ENCODE measurements at places on chromosomes 6 and 20.

GRCh38 chr6:139988685-139989084 is 614.2 kb upstream of the CITED2 start:
- no peak for DNase-seq

DNA sequence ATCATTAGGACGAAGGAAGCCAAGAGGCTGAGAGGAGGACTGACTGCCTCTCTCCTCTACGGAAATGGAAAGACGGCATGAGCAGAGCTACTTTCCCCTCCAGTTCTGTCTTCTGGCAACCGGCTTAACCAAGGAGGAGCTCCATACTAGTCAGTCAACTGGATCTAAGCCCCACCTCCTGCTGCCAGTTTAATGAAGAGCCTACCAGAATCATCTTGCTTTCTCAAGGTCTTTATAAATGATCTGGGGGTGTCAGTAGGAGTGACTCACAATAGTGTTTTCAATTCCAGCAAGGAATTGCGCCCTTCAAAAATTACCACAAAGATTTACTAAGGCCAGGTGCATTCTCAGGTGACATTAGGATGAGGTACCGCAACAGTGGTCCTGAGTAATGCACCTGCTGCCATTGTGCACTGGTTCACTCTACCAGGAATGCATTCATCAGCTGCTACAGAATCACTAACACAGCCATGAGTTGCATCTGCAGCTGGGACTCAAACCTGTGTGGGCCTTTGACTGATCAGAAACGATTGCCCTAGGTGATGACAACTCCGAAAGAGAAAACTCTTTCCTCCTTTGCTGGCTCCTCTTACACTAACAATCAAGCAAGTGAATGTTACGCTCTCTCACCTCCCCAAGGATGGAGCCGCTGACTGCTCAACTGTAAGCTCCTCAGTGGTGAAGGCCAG is 2.8 kb downstream of the UQCC2 start:
- no peak for DNase-seq

GRCh38 chr20:58659841-58660240 is 8.8 kb downstream of the STX16 start:
- no peak for DNase-seq

GRCh38 chr6:156957931-156958547 is 180.9 kb downstream of the ARID1B start:
- DNase-seq: no peak

DNA sequence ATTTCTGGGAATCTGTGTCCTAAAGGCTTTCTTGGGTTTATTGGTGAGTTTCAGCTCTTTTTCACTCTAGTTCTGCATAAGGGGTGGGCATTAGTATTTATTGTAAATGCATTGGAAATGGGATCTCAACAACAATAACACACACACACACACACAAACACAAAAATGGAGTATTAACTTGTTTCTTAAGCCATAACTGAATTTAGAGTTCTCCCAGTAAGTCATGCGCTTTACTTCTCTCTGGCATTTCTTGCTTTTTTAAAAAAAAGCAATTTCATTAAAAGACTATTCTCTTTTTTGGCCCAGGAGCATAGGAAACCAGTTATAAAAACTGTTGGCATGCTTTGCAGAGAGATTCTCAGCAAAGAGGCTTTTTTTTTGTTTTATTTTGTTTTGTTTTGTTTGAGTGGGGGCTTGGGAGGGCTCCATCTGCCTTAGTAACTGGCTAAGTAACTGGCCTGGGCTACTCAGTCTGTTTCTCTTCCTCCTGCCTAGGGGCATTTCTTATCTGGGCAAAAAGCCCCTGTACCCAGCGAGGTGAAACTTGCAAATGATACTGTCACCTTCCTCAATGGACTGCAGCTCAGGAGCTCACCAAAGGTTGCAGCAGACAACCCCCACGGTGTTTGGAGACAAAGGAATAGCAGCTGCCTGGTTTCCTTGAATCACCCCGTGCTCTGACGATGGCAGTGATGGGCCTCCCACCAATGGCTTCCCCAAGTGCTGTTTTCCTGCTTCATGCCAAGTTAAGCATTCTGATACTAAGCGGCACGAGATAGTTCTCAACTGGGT is 128.5 kb downstream of the BCAS1 start:
- no peak for DNase-seq

DNA sequence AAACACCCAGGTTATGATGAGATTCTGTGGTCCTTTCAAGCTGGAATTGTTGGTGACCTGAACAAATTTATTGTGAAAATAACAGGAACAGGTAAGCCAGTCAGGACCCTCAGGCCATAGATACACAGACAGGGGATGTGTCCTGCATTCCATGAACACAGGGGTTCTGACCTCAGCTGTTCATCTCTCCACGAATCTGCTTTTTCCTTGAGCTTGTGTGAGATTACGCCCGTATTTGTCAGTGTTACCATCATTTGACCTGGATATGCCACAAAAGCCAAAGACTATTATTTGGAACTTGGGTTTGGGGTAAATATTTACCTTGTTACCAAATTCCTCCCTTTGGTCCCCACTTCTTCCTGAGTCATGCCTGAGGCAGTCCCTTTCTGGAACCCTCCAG is 288.9 kb downstream of the PREX1 start:
- DNase-seq: no peak

DNA sequence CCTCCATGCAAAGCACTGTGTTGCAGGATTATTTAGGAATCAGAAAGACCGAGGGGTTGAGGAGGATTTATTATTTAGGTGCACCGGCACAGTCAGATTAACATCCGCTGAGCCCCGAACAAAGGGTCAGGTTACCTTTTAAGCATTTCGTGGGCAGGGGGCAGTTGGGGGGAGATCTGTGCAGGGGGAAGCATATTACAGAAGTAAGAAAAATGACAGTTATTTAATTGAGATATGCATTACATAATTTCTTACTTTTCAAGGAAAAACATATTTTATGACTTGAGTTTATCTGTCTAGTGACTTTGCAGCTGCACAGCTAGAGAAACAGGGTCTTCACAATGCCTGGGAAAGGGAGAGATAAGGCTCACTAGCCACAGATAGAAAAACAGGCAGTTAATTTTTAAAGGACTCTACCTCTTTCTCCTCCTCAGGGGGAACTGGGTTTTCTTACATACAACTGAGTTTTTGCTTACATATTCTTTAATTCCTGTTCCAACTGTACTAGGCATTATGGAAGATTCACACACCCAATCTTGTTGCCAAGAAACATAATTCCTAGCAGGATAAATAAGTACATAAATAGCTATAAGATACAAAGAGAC is 1.7 kb upstream of the HINT3 start:
- DNase-seq: no peak

DNA sequence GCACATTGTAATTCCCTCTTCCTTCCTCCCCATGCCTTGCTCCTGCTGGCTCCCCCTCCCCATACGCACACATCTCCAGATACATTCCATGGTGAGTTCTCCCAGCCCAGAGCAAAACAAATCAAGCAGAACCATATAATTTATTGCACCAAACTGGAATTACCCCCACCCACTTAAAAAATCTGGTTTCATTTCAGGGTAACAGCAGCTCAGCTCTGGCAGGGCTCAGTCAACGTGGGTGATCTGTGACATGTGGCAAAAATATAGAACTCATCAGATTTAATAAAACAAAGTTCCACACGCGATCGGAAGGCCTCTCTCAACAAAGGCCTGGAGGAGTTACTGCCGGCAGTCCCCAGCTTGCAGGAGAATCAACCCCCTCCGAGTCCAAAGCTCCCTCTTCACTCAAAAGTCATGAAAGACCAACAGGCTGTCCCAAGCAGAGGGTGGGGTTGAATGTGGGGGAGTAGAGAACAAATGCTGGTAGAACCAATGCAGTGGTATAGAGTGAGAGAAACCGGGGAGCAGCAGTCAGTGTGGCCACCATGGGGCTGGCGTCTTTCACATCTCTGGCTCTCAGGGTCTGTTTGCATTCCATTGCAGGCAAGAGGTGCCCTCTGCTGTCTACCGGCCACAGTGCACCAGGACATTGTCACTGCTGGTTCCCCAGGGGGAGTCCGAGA is 323.3 kb upstream of the NT5E start:
- DNase-seq: peak; percentile 92

DNA sequence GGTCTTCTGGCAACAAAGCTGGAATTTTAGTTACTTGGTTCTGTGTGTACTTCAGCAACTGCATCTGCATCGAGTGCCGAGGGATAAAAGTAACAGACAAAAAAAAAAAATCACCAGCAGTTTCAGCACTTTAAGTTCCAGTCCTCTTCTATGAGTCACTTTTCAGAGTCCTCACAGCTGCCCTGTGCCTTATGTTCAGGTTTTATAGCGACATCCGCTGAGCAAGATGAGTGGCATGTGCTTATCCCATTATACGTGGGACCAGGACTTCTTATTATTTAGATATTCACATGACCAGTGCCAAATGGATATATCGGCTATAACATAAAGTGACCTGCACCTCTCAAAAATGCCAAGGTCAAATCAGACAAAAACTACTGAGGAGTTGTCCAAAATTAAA is 242.9 kb downstream of the FOXA2 start:
- DNase-seq: no peak

DNA sequence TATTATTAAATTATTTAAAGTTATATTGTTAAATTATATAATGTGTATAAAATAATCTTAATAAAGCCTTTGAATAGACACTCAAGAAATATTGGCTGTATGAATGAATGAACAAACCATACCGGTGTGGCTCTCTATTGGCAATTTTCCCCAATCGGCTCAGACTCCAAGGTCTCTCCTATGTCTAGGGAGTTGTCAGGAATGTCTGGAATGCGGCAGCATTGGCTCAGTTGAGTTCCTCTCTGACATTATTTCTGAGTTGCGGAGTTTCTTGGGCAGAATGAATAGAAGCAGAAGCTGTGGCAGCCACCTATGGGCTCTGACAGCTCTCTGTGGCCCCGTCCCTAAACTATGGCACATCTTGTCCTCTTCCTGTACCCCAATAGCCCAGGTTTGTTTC is 111.0 kb downstream of the SOBP start:
- no peak for DNase-seq

GRCh38 chr6:20700375-20700774 is 166.1 kb downstream of the CDKAL1 start:
- DNase-seq: no peak

DNA sequence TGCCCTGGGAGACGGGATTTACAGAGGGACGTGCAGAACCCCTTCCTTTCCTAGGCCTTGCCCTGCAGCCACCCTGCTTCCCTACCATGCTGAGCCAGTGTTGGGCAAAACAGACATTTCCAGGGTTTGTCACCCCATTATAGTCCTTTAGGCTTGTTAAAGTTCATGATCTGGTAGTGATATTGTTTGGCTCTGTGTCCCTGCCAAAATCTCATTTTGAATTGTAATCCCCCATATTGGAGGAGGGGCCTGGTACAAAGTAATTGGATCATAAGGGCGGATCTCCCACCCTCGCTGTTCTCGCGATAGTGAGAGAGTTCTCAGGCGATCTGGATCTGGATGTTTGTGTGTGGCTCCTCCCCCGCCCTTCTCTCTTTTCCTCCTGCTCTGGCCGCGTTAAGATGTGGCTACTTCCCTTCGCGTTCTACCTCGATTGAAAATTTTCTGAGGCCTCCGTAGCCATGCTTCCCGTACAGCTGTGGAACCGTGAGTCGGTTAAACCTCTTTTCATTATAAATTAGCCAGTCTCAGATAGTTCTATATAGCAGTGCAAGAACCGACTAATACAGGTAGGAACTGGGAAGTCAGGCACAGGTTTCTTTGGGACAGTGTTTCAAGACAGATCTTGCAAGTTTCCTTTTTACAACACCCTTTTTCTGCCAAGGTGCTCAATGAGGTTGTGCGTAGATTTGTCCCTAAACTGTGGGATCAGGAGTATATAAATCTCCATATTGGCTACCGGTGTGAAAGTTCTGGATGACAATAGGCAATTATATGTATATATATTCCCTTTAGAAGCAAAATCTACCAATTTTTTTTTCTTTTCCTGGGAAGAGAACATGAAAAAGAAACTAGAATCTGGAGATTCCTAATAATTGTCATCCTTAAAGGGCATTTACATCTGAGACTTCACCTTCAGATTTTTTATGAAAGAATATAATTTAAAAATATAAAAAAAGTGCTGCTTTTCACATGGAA is 152.1 kb downstream of the SAMD5 start:
- no peak for DNase-seq

DNA sequence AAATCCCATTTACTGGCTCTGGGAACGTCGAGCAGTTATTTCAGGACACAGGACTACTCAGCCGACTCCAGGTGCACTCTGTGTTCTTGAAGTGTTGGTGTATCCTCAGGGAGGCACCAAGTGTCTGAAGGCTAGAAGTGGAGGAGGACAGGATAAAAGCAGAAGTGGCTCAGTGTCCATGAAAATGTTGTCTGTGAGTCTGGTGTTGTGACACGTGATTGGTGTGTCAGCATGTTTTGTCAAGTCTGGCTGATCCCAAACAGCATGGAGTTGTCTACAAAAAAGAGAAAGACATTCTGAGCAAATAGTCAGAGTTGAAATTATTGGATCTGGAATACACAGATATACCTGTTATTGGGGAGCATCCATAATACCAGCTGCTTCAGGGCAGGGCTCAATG is 30.3 kb downstream of the SCGN start:
- no peak for DNase-seq

DNA sequence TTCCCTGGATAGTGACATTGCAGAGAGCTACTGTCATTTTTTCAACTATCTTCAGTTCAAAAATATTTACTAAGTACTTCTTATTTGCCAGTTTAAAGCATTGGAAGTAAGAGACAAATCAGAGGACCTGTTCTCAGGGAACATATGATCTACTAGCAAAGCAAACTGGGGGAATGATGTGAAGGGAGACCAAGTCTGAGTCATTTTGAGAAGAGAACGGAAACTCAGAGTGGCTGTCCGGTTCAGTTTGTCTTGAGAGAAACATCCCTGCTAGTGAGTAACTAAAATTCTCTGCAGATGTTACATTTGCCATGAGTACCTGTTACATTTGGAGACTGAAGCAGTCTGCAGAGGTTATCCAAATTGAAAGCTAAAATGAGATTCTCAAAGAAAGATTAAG is 118.3 kb downstream of the KCNQ5 start:
- DNase-seq: no peak

GRCh38 chr6:107314531-107314939 is 144.8 kb downstream of the PDSS2 start:
- DNase-seq: no peak

DNA sequence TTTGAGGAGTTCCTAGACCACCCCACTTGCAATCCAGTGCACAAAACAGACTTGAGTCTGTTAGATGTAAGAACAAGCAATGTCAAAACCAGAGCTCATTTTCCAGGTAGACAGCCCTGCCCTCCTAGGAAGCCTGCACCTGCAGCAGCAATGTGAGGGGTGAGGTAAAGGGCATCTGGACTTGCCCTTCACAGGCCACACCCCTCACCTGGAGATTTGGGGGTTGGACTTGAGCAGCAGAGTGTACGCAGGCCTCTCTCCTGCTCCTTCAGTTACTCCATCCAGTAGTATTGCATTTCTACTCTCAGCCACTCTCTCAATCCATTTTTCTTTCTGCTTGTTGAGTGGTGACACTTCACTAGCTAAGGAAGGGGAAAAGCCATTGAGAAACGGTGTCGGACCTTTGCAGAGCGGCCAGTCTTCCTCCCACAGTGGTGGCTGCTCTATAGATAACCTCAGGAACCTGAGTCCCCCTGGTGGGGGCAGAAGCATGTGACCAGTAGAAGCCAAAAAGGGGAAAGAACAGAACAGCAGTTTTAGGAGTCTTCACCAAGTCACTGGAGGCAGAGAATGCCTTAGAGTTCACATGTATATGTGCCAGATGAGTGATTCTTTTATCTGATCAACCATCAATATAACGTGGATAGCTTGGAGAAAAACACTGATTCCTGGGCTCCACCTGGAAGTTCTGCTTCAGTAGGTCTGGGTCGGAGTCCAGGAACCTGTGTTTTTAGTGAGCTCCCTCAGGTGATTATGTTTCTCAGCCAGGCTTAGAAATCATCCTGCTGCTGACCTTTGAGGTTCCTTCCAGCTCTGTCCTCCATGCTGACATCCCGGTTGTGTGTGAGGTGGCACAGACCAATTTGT is 28.0 kb downstream of the ARFGEF2 start:
- DNase-seq: no peak

- DNase-seq: no peak
Measured at GRCh38 chr6:143059663-143060353, 881 bp upstream of the AIG1 start.
